ENCODE measurements at places on chromosomes 7 and 10. TPM values are rescaled to one million over a fixed set of nuclear protein-coding genes. Genes with fewer than 3 reads are reported as not detected.

CHN2 gene
- 0.70 TPM for total RNA-seq

GRCh38 chr10:7123774-7124173 lies 287.1 kb downstream of the SFMBT2 start:
- peak overlapping the region; percentile 50 for H3K27ac ChIP-seq
- H3K4me1 ChIP-seq: peaks cover 15% of the 10 kb centered on the region
- no peaks in the 10 kb centered on the region for H3K27me3 ChIP-seq
- no peaks in the 10 kb centered on the region for H3K36me3 ChIP-seq

DNA sequence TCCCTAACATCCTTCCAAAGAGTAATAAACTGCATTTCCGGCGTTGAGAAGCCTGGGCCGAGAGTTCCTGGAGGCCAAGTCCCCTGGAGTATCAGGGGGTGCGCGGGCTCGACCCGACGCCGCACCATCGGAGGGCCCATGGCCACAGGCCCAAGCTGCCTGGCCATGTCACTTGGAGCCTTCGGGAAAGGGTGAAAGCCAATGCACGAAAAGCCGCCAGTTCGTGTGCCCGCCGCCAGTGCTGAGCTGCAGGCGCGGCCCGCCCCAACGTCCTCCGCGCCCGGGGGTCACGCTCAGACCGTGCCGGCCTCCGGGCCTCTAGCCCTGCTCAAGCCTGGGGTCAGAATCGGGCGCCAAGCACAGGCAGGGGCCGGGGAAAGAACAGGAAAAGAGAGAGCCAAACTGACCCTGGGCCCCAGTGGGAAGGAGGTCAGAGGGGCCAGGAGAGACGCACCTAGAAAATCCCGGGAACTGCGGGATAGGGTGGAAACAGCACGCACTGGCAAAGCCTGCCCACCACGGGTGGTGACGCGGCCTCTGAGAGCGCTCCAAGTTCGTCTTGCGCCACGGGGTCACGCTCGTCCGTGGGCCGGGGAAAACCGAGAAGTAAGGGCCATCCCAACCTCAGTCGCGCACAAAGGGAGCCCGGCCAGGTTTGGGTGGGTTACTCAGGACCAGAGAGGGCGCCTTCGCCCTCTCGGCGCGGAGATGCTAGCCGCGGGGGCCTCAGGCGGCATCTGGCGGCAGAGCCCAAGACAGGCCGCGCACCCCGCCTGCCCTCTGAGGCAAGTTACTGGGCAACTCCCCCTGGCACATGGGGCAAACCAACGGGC lies 4.2 kb upstream of the EBF3 start:
- no peak for DNase-seq
- no peak overlapping the region for H3K27ac ChIP-seq
- peaks cover 6% of the 10 kb centered on the region for H3K4me1 ChIP-seq
- peaks cover 41% of the 10 kb centered on the region for H3K27me3 ChIP-seq
- no peak overlapping the region for H3K4me3 ChIP-seq

MNX1 gene
- not detected for total RNA-seq

GRCh38 chr7:96182424-96183158 lies 139.3 kb downstream of the SLC25A13 start:
- peaks cover 9% of the 10 kb centered on the region for H3K36me3 ChIP-seq
- H3K4me3 ChIP-seq: no peak overlapping the region
- DNase-seq: no peak
- no peaks in the 10 kb centered on the region for H3K4me1 ChIP-seq
- H3K27me3 ChIP-seq: no peaks in the 10 kb centered on the region

DNA sequence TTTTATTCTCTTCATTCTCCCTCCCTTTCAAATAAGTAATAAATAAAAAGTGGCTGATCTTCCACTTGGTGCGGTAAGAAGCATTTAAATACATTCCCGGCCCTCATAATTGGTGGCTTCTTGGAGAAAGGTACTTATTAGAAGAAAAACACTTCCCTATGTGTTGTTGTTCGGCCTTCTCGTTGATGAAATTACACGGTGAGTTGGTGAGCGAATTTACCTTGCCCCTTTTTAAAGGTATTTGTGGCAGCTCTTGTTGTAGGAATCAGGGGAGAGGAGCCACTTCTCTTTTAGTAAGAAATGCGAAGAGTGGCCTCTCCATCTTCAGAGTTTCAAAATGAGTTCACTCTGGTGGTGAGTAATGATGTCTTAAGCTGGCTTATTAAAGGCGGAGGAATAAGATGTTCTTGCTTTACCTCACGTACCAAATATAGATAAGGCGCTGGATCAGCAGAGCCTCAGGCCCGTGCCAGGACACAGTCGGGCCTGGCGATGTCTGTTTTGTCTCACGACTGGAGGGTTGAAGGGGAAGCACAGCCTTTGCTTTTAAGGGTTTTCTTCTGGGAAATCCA lies 135.9 kb downstream of the CUX1 start:
- no peak overlapping the region for H3K4me3 ChIP-seq
- H3K27me3 ChIP-seq: no peaks in the 10 kb centered on the region
- peak overlapping the region; percentile 38 for H3K27ac ChIP-seq
- DNase-seq: no peak
- no peaks in the 10 kb centered on the region for H3K36me3 ChIP-seq

DNA sequence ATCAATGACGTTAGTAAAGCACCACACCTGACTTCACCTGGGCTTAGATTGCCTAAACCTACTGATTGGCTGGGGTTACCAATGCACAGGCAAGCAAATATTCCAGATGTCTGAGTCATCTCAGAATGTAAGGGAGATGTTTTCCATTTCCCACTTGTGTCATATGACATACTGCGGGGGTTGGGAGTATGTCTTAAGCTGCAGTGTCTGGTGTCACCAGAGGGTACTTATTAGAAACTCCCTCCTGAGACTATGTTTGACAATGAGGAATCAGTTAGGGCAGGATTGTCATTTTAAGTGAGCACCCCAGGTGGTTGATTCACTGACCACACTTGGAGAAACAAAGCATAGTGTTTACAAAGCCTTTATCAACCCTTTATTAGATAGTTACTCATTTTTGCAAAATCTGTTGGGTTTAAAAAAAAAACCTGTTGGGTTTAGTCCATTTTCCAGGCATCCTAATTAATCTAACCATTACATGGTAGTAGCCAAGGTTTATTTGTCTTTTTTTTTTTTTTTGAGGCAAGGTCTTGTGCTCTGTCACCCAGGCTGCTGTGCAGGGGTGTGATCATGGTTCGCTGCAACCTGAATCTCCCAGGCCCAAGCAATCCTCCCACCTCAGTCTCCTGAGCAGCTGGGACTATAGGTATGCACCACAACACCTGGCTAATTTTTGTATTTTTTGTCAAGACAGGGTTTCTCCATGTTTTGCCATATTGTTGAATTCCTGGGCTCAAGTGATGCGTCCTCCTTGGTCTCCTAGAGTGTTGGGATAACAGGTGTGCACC lies 72.5 kb downstream of the CDK6 start:
- no peaks in the 10 kb centered on the region for H3K27me3 ChIP-seq
- H3K4me1 ChIP-seq: peaks cover 57% of the 10 kb centered on the region
- no peak for DNase-seq

DNA sequence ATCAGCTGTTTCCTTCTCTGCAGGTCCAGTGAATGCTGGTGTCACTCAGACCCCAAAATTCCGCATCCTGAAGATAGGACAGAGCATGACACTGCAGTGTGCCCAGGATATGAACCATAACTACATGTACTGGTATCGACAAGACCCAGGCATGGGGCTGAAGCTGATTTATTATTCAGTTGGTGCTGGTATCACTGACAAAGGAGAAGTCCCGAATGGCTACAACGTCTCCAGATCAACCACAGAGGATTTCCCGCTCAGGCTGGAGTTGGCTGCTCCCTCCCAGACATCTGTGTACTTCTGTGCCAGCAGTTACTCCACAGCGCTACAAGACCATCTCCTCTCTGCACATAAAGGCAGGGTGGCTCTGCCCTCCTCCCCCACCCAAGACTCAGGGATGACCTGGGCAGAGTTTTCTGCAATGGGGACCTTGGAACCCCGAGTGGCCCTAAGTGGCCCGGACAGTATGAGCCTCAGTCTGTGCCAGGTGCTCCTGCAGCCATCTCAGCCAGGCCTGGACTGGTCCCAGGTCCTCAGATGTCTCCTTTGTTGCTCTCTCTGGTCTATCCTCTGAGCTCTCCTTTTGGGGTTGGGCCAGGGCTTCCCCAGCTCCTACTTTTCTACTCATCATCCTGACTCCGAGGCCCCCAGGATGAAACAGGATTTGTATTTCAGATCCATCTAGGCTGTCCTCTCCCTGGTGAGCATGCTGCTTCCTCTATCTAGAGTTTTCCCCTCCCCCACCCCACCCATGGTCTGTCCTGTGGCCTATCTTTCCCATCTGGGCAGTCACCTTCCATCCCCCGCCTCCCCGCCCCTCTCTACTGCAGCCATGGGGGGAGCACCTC lies 212.1 kb upstream of the PRSS58 start:
- H3K27me3 ChIP-seq: peaks cover 2% of the 10 kb centered on the region
- H3K27ac ChIP-seq: no peak overlapping the region
- no peaks in the 10 kb centered on the region for H3K4me1 ChIP-seq
- DNase-seq: no peak
- H3K4me3 ChIP-seq: no peak overlapping the region
